ENCODE measurements at places on chromosomes 5 and 9.

- DNase-seq, result no peak
Observed at GRCh38 chr5:91293131-91293530, 90.0 kb downstream of the ARRDC3 start.

- no peak for DNase-seq
Observed at GRCh38 chr9:133927041-133927440, 65.1 kb downstream of the VAV2 start.

DNA sequence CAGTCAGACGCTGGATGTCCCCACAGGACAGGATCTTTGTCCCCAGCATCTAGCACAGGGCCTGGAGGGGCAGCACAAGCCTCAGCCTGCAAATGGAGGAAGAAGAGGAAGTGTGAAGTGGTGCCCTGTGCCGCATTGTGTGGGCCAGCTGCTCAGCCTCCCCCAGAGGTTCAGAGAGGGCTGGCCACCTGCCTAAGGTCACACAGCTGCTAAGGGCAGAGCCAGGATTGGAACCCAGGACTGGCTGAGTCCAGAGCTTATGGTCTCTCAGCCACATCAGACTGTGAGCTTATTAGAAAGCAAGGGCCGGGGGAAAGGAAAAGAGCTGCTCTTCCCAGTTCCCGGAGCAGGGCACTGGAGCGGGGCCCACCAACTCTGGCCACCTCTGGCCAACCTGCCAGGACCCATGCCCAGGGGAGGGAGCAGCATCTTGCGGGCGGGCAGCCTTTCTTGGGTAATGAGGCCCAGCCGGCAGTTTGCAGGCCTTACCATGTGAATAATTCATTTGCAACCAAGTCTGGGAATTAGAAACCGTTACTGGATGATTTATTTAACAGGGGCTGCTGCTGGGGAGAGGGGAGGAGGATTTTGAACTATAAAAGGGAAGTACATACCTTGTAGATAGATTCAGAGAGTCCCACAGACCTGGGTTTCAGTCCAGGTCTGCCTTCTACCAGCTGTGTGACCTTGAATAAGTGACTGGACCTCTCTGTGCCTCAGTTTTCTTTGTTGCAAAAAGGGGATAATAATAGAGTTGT is 11.6 kb upstream of the CRB2 start:
- DNase-seq, result no peak

DNA sequence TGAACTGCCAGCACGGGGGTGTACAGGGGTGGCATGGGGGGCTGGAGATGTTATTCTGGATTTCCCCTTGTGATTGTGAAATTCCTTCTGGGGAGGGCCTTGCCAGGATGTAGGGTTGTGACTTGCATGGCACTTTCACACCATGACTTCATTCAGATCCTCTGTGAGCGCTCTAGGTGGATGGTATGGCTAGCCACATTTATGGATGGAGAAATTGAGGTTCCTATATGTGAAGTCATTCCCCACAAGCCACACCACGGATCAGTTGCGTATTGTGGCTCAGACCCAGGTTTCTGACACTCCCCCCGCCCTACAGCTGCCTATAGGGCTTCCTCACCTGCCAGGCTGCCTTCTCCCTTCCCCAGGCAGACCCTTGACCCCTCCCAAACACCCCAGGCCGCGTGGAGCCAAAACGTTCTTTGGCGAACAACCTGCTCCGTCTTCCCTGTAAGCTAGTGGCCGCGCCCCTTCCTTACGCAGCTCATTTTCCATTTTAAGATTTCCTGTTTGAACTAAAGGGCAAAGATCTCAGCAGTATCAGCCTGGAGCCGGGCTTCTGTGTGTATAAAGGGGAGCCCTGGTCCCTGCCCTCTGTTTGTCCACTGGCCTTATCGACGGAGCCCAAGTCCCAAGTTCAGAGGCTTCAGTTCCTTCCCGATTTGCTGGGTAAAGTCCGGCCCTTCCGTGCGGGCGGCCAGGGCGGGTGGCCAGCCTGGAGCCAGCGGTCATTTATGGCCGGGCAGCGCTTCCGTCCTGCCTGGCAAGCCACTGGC is 97.8 kb upstream of the KLF4 start:
- no peak for DNase-seq

DNA sequence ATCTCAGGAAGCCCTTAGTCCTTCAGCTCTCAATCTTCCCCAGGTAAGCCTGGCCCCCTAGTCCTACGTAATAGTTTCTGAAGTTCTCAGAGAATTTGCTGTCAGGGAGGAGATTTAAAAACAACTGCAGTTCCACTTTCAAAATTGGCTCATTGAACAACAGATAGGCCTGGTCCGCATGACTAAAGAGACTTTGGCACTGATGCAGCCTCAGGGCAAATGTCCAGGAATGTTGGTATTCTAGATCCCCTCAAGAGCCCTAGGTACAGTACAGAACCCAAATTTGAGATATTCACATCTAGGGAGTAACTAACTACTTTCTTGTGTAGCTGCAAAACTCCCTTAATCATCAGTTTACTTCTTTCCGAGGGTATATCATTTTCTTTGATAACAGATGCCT is 162.8 kb downstream of the GABRG2 start:
- no peak for DNase-seq

- DNase-seq, result no peak
Observed at GRCh38 chr5:14930486-14930885, 58.9 kb upstream of the ANKH start.

DNA sequence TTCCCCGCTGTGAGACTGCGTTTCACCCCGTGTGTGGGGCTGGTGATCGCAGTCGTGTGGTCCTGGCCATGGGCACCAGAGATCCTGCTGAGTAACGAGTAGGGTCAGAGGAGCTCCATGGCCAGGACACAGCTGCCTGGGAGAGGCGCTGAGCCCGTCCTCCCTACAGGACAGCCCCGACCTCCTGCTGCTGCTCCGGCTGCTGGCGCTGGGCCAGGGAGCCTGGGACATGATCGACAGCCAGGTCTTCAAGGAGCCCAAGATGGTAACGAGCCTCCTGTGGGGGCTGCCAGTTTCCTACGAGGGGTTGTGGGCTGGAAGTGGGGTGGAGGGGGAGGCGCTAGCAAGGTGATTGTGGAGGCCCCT is 11.0 kb downstream of the NELFB start:
- no peak for DNase-seq

GRCh38 chr5:36058776-36059175 is 7.9 kb downstream of the UGT3A2 start:
- DNase-seq, result no peak

DNA sequence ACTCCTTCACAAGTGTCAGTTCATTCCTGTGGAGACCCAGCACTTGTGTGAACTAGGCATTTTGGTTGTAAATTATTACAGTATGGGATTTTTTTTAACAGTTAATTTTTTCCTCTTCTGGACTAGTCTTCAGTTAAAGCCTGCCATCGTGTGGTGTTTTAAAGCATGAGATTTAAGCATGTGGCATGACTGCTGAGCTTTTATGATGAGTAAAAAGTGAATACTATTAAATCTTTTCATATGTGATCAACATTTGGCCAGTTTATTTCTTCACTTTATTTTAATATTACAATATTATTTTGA is 25.0 kb downstream of the LMNB1 start:
- DNase-seq, result no peak

- DNase-seq, result no peak
Observed at GRCh38 chr9:133813749-133814585, 75.8 kb upstream of the SARDH start.

DNA sequence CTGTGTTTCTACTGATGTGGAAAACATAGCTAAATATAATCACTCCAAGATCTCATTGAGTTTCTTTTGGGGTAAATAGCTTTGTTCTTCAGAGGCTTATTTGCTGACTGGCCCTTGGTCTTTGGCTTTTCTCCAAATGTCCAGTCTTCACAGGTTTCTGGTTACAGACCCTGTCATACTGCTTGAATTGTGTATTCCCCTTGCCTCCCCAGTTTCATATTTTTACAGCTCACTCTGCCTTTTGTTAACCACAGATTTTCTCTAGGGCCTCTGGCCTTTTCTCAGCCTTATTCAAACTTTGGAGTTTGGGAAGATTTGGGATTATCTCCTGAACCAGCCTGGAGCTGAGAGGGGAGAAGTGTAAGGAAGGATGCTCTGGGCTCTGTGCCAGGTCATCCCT is 23.9 kb downstream of the ISOC1 start:
- DNase-seq, result no peak

DNA sequence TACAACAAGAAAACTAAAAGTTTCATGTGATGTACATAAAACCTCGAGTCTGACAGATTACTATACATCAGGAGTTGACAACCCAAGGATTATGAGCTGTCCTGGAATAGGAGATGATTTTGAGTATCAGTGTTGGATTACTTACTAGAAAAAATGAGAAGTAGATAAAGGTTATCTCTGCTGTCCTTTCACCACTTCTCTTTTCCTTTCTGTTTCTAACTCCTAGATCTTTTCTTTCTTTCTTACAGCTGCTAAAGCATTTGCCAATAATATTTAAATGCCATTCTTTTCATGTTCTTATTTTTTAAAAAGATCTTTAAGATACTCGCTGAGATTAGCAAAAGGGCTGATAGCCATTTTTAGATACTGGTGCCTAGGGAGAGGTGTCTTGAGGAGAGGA is 14.8 kb downstream of the RBM27 start:
- no peak for DNase-seq

DNA sequence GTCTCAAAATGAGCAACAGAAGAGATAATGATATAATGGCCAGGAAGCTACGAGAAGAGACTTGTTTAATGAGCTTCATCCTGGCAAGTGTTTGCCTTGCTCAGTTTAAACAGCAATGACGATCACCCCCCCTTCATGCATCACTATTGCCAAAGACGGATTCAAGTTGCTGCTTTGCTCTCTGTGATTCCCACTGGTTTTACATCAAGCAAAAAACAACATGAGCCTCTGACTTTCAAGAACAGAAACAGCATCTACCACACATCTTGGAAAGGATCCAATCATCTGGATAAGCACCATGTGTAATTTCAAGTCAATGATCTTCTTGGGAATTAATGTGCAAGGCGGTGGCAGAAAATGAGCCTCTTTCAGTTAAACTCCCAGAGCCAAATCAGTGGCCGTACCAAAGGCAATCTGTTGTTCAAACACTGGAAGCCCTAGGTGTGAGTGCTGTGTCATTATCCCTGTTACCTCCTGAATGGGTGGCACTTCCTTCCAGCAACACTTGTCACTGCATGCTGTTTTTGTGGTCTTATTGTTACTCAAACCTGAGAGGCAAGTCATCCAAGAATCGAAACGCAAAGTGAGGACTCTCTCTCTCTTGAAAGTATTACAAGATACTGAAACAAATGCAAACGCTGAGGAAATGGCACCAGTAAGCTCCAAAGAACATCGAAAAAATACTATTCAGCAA is 72.8 kb downstream of the MED27 start:
- no peak for DNase-seq

GRCh38 chr5:176740702-176741496 is 69.5 kb upstream of the UNC5A start:
- DNase-seq, result no peak

GRCh38 chr5:31361234-31361633 is 167.7 kb downstream of the CDH6 start:
- DNase-seq, result no peak

DNA sequence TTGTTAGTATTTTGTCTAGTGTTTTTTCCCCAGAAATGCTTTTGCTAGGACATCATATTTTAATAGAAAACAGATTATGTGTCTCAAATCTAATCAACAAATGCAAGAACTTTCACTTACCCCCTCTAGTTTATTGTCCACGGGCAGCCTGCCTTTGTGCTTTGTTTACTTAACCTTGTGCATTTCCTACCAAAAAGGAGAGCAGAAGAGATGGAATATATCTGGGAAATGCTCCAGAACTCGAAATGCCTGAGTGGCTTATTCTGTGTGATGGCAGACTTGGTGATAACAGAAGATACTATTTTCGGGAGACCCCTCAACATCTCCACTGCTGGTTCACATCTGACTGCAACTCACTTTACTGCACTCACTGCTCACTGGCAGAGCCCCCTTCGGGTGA is 33.3 kb upstream of the SPDL1 start:
- DNase-seq, result no peak

GRCh38 chr9:127149010-127149409 is 26.6 kb upstream of the ANGPTL2 start:
- DNase-seq, result no peak

DNA sequence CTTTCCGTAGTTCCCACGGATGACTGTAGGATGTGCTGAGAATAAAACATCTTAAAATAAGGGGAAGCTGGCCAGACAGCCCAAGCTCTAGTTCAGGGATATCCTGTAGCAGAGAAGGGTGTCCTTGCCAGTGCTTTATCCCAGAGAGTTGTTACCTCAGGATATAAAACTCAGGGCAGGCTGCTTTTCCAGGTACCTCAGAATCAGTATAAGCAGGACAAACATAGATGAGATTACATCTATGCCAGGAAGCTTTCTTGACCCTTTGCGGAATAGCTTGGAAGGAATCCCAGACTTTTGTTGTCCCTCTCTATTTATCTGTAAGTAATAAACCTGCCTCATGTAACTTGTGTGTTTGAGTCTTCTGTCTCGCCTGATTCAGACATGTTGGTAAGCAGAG is 565.7 kb downstream of the PRDM9 start:
- DNase-seq, result no peak

DNA sequence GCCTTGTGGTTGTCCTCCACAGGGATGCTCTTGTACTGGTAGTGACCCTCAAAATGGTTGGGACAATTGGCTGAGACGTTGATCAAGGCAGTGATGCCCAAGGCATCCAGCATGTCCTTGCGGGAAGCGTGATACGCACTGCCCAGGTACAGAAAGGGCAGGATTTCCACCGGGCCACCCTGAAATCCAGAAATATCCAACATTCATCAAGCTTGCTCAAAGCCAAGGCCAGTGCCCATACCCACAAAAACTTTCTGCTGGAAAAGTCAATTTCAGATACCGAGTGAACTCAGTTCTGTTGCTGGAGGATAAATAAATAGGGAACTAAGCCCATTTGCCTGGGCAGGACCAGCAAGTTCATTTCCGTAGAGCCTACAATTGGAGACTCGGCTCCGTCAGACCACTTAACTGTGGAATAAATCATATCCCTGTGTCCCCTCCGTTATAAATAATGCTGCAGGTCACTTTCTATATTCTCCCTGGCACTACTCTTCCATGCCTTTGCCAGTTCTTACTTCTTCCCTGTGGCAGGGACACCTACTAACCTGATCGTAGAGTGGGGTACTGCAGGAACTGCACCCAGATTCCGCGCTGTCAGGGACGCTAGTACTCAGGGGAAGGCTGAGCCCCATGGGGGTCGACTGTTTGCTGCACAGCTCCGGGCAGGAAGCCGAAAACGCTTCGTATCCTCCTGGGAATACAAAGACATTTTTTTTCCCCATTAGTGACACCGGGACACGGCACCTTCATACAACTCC is 1.2 kb downstream of the DUSP1 start:
- DNase-seq, result no peak

- DNase-seq, result no peak
Observed at GRCh38 chr9:3473405-3473804, 52.4 kb downstream of the RFX3 start.

- no peak for DNase-seq
Observed at GRCh38 chr5:83512061-83512745, 40.7 kb downstream of the VCAN start.

- no peak for DNase-seq
Observed at GRCh38 chr9:105226055-105226454, 18.4 kb upstream of the SLC44A1 start.

Data from activated naive CD4-positive, alpha-beta T cell treated with anti-CD3 and anti-CD28 coated beads, Interleukin-2, amount 50 U/mL, for 72 hours (primary cell).